Panc1 (cell line): ENCODE measurements at places on chromosomes 7 and 10.

DNA sequence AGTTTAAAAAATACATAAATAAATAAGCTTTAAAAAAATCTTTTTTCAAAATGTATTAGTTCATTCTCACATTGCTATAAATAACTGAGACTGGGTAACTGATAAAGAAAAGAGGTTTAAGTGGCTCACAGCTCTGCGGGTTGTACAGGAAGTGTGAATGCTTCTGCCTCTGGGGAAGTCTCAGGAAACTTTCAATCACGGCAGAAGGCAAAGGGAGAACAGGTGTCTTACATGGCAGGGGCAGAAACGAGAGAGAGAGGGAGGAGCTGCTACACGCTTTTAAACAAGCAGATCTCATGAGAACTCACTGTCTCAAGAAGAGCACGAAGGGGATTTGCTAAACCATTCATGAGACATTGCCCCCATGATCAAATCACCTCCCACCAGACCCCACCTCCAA is 114.6 kb downstream of the DNAJC1 start:
- DNase-seq: no peak

- DNase-seq: no peak
Observed at GRCh38 chr7:142890874-142891485, 5.4 kb upstream of the TRPV6 start.

DNA sequence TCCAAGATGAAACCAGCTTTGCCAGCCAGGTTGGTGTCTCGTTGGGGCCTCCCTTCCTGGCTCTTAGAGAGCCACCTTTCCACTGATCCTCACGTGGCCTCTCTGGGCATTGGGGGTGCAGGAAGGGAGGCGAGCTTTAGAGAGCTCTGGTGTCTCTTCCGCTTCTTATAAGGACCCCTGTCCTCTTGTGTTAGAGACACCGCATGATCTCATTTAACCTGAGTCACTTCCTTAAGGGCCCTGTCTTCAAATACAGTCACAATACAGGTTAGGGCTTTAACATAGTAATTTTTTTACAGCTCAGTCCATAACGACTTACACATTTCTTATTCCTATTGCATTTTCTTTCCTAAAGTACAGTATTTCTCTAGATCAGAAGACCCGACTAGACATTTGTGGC is 535.8 kb downstream of the SDK1 start:
- no peak for DNase-seq

GRCh38 chr7:92881091-92881485 is 44.7 kb upstream of the CDK6 start:
- DNase-seq: no peak

DNA sequence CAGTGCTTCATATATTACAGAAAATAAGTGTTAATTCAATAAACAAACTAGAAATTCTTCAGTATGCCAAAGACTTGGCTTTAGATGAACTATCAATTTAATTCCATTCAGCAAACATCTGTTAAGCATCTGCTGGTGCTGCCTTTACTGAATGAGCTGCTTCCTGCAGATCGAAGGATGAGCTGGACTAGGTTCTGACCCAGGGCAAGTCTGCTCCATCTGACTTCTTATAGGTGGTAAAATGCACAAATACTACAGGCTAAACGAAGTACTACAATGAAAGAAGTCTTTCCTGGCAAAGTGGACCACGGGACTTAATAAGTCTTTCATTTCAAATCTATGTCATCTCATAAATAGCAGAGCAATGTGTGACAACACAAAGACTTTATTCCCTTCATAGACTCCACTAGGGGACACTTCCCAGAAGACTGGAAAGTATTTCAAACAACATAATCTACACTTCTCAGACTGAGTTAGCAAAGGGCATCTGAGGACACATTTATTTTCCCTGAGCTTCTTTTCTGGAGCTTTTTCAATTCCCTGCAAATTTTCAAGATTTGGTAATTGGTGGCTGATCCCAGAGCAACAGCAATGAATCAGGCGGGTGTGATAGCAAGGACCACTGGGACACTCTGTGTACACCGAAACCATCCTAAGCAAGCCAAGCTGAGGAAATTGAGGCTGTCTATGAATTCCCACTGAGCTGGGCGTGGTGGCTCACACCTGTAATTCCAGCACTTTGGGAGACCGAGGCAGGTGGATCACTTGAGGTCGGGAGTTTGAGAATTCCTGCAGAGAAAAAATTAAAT is 108.9 kb upstream of the FRMD4A start:
- no peak for DNase-seq

DNA sequence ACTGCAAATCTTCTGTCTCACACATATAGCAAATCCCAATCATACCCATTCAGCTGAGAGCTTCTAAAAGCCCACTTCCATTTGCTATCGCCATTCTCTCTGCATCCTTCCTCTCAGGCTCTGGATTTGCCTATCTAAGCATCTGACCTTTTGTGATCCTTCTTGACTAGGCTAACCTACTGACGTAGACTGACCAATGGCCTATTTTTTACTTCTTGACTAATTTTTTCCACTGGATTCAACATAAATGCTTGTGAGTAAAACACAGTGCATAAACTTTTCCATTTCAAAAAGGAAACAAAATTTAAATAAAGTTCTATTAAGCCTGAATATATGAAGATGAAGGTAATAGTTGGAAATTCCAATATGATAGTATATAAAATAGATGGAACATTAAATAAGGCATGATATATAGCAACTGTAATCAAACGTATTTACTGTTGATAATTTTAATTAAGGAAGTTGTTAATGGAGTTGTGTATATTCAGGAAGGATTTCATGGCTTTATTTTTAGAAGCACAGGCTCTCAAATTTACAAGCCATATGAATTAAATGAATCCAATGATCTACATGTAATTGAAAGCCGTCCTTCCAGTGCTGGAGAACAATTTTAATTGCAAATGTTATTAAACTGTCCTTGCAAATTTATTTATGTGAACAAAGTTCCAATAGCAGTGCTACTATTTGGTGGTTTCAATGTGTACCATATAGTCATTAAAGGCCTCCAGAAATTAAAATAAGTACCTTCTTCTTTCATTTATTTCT is 918.4 kb downstream of the SORCS3 start:
- DNase-seq: no peak

GRCh38 chr7:140752533-140752932 is 56.0 kb downstream of the NDUFB2 start:
- no peak for DNase-seq

- DNase-seq: no peak
Observed at GRCh38 chr7:154867068-154867467, 135.9 kb downstream of the PAXIP1 start.

- no peak for DNase-seq
Observed at GRCh38 chr7:90692396-90692795, 96.3 kb downstream of the CDK14 start.

DNA sequence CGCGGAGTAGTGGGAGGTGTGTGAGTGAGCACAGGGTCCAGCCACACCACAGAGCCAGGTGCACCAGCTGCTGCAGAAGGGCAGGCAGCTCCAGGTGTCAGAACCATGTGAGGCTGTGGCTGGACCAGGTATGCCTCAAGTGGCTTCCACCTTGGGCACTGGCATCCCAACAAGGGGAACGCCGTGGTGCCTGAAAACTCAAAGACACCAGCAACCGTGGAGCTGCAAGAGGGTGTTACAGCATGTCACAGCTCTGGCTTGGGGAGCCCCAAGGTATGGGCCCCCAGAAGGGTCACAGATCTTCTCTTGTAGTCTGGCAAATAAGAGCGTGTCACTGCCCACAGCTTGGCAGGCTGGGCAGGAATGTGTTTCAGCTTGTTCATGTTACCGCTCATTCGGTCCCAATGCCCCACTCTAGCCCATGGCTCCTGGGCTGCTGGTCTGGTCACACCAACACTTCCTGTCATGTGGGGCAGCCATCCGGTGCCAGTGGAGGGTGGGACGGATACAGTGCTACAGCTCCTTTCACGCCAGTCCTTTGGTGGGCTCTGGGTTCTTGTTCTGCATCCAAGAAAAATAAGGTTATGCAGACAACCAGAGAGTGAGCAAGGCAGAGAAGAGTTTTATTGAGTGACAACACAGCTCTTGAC is 29.8 kb downstream of the STRA8 start:
- no peak for DNase-seq

DNA sequence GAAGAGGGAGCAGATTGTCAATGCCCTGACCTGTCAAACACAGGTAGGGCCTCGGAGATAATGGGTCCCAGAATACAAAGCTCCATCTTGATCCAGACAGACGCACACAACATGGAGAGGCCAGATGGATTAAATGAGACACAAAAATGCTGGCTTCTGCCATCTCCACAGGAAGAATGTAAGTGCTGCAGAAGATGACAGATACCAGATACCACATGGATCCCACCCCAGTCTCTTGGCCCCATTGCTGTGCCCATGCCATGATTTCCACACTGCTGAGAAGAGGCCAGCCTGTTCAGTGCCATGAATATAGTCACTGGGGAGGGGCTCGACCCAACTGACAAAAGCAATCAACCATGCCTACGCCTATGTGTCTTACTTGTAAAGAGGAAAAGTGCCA is 487.9 kb downstream of the PARD3 start:
- DNase-seq: no peak

GRCh38 chr10:119299531-119299930 is 92.2 kb downstream of the GRK5 start:
- DNase-seq: no peak

DNA sequence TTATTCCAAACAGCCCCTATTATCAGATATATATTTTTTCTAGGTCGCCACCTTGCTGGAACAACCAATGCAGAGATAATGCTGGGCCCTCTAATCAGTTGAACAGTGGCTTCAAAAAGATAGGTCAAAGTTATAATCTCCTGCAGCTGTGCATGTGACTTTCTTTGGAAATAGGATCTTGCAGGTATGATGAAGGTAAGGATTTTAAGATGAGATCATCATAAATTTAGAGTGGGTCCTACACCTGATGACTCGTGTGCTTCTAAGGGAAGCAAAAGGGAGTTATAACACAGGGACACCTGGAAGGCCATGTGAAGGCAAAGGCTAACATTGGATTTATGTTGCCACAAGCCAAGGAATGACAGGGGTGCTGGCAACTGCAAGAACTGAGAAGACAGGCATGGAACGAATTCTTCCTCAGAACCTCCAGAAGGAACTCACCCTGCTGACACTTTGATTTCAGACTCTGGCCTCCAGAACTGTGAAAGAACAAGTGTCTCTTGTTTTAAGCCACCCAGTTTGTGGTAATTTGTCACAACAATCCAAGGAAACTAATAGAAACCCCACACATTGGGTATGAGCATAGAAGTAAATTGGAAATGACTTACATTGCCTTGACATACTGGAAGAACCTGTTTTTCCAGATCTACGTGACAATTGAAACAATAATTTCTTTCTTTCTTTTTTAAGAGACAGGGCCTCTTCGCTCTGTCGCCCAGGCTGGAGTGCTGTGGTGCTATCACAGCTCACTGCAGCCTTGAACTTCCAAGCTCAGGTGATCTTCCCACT is 34.4 kb downstream of the CCDC71L start:
- DNase-seq: no peak

DNA sequence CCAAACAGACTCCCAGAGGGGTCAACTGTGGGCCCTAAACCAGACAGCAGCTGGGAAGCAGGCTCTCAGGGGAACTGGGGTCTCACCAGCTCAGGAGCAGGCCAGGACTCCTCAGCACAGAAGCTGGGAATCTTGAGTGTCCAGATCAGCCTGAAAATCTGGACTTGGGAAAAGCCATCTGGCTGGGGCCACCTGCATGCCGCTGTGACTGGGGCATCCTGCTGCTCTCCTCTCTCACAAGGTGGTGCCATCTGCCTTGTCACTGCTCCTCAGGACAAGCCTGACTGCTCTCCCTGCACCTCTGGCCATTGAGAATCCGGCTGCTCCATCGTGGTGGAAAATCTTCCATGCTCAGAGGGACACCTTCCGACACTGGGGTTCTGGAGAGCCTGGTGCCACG is 141.4 kb downstream of the PLPP4 start:
- DNase-seq: no peak

DNA sequence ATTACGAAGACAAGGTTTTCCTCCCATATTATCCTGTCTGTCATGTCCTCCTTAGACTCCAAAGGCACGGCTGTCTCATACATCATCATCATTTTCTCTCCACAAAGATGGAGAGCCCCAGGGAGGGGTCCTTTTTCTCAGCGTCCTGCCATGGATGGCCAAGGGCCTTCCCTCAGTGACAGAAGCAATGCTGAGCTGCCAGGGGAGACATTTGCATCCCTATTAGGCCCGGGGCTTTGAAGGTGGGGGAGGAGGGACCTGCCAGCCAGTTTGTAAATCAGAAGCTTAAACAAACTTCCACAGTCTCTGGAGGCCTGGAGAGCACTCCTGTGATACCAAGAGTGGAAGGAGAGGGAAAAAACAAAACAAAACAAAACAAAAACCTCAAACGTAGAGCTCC is 112.4 kb upstream of the ADO start:
- no peak for DNase-seq

- peak; percentile 64 for DNase-seq
Observed at GRCh38 chr10:67779465-67780203, 58.4 kb downstream of the DNAJC12 start.

DNA sequence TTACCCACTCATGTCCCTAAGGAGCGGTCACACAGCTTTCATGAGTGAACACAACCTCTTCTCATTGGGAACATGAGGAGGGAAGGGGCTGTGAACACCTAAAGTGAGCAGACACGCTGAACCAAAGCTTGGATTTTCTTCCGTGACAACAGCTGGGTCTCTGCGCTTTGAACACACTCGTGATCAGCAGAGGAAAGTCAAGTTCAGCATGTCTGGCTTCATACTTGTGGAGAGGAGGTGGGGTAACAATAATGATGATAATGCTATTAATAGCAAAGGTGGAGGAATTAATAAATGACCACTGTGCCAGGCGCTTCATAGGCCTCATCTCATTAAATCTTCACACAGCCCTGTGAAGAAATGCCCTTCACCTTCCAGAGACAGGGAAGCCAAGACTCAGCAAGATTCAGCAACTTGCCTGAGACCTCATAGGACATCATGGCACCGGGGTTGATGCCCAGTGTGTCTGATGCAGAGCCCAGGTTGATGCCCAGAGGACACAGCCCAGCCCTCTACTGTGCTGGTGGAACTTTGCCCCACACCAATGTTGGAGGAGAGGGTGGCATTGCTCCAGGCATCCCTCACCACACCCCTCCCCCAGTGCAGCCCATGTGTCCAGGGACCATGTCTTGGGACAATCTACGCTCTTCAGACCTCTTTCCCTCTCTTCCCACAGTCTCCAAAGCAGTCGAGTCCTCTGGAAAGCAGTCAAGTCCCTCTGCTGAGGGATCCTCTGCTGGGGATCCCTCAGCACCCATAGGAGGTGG is 40.6 kb downstream of the GSDME start:
- no peak for DNase-seq

GRCh38 chr10:44425466-44425865 is 40.6 kb upstream of the CXCL12 start:
- DNase-seq: no peak

- DNase-seq: no peak
Observed at GRCh38 chr10:77494327-77494726, 143.3 kb downstream of the KCNMA1 start.

GRCh38 chr10:15763006-15763405 is 43.3 kb upstream of the ITGA8 start:
- no peak for DNase-seq

- no peak for DNase-seq
Observed at GRCh38 chr7:70710651-70711050, 421.3 kb upstream of the GALNT17 start.

- DNase-seq: no peak
Observed at GRCh38 chr7:24611130-24611529, 37.9 kb downstream of the PALS2 start.
